ENCODE measurements at places on chromosomes 16 and 17. TPM values are rescaled to one million over a fixed set of nuclear protein-coding genes. Genes with fewer than 3 reads are reported as not detected.

The MYLK3 gene
- 0.41 TPM for total RNA-seq

The SLC6A4 gene
- total RNA-seq = 1.2 TPM

The CA4 gene
- 0.41 TPM for total RNA-seq

- DNase-seq = no peak
Measured at GRCh38 chr16:21339941-21340340, 61.9 kb upstream of the CRYM start.

DNA sequence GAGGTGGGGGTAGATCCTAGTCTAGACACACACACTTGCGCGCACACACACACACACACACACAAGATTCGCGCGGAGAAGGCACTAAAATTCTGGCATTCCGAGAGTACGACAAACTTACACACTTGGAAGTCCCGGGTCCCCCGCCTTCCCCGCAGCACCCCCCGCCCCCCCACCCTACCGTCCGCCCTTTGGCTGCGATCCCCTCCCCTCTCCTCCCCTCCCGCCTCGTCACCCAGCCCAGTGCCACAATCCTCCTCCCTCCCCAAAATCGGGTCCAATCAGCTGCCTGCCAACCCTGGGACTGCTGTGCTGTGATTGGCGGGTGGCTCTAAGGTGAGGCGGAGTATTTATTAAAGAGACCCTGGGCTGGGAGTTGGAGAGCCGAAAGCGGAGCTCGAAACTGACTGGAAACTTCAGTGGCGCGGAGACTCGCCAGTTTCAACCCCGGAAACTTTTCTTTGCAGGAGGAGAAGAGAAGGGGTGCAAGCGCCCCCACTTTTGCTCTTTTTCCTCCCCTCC lies at the start of gene SOX9:
Gene SOX9 (plus strand): TSS at position 379 of the 522 bp plus-strand sequence. CDS start 372 bp downstream, outside the sequence.
- DNase-seq = peak; percentile 88

GRCh38 chr17:63647065-63647725 lies 25.0 kb downstream of the MAP3K3 start:
- DNase-seq = no peak

GRCh38 chr17:60600490-60601446 lies 775 bp downstream of the PPM1D start:
- DNase-seq = peak; percentile 52

DNA sequence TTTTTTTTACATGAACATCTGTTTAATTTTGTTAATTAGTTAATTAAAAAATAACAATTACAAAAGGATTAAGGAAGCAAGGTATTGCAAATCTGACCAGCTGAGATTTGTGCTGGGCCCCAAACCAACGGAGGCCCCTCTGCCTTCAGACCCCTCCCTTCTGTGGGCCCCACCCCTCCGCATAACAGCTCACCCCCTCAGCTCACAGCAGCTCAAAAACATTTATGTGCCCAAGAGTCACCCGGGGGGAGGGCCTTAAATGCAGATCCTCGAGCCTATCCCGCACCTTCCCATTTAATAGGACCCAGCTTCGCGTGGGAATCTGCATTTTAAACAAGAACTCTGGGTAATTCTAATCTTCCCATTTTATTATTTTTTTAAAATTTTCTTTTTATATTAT lies 75.0 kb downstream of the MGAT5B start:
- no peak for DNase-seq

- DNase-seq = no peak
Measured at GRCh38 chr16:49556606-49557446, 183.2 kb downstream of the C16orf78 start.

GRCh38 chr16:923184-923583 lies 47.6 kb downstream of the LMF1 start:
- no peak for DNase-seq

GRCh38 chr17:18008496-18009268 lies 30.3 kb downstream of the ATPAF2 start:
- no peak for DNase-seq

DNA sequence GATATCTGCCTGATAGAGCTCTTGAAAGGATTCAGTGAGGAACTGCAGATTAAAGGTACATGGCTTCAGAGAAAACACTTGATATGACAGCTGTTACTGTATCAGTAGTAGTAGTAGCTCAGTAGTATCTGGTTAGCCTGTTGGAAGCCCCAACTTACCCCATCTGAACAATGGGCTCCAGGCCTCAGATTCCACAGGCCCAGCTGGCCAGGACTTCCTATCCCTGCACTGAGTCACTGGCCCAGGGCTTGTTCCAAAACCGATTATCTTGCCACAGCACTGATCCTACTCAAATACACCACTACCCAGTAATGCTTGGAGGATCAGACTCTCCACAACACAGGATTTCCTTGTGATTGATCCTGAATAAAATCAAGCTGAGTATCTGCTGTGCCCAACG lies 32.6 kb downstream of the DCUN1D3 start:
- no peak for DNase-seq

DNA sequence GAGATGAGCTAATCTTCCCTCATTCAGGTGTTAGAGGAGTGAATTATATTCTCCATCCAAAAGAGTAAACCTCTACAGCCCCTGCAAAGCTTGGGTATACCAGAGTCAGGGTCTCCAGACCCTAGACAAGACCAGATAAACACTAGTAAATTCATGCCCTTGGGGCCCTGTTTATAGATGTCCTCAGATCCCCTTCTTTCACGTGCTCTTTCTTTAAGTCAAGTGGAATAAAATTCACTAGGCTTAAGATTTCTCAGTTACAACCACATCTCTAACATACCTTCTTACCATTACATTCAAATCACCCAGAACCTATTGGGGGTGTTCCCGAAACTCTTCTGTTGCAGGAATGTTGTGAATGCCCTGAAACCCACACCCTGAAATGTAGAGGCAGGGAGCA lies 2.2 kb upstream of the C17orf58 start:
- no peak for DNase-seq

- no peak for DNase-seq
Measured at GRCh38 chr16:17316005-17316404, 154.8 kb downstream of the XYLT1 start.

GRCh38 chr16:22035153-22035552 lies 27.2 kb downstream of the MOSMO start:
- DNase-seq = no peak
